Spinal cord (tissue), 10 donors: ENCODE measurements at places on chromosomes 3 and 15.

DNA sequence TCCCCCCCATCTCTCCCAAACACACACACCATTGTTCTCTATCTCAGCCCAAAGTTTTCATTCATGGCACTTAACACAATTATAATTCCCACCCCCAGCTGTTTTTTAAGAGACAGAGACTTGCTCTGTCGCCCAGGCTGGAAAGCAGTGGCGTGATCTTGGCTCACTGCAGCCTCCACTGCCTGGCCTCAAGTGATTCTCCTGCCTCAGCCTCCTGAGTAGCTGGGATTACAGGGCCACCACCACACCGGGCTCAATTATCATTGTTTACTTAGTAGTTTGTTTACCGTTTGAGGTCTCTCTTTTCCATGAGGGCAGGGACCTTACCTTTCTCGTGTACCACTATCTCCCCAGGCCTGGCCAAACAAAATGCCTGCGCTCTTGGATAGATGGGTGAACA lies 79.8 kb upstream of the RAD18 start:
- DNase-seq, result no peak

DNA sequence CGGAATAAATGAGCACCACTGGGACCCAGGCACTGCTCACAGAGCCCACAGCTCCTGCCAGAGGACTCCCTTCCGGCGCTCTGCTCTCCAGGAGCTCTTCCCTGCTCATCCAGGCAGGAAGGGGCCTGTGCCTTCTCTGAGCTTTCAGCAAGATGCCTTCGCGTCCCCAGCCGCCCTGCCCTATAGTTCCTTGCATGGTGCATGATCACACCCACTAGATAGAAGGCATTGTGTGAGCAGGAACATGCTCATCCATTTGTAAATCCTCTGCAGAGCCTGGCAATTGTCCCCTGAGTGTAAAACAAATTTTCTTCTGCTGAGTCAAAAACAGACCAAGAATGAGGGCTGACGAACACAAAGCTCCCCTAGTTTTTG lies 181.6 kb downstream of the MEGF11 start:
- no peak for DNase-seq

- no peak for DNase-seq
Measured at GRCh38 chr3:157163217-157163953, 3.4 kb upstream of the CCNL1 start.

GRCh38 chr15:45759936-45760335 lies 125.1 kb downstream of the SQOR start:
- no peak for DNase-seq

DNA sequence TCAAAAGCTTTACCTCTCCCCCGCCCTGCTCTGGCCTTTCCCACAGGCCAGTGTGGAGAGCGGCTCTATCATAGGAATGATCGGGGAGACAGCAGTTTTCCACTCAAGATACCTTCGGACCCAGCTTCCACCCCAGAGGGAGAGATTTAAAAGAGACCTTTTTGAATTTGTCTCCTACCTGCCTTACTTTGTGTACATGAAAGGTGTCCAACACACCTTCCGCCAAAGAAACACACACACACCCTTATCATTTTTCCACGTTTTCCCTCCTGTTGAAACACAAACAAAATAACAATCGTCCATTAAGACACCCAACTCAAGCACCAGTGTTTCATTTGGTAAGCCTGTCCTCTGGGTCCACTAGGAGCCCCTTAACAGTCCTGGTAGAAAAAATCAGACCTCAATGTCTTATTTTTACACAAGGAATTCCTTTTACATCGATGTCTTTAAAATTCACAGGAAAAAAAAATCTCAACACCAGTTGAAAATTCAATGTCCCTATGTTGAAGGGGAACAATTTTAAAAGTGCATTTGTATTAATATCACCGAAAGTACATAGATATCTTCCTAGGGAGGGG lies 4.0 kb downstream of the HES1 start:
- DNase-seq, result no peak

GRCh38 chr15:40937762-40938535 lies 8.8 kb downstream of the DLL4 start:
- DNase-seq, result no peak

DNA sequence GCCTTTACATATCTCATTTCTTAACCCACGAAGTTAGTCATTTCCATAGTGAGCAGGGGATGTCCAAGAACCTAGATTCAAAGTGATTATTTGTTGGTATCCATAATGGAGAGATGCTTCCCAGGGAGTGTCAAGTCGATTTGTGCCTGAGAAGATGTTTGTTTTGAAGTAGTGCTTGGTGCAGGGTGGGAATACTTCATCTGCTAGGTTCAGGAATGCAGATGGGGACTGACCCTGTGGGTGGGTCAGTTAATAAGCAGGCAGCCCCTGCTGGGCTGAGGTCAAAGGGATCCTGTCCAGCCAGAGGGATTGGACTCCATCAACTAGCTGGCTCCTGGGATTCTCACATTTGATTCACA lies 44.1 kb upstream of the VILL start:
- no peak for DNase-seq

DNA sequence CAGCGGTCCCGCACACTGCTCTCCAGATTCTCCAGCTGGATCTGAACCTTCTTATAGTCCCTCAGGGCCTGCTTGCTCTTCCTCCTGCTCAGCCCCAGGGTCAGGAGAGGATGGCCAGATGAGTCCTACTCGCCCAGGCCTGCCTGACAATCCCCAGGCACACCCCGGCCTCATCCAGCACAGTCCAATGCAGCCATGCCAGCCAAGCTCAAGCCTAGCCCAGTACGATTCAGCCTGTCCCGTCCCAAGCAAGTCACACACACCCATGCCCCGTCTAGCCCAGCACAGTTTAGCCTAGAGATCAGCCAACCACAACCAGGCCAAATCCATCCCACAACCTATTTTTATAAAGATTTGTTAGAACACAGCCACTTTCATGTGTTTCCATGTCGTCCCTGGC lies 16.8 kb downstream of the PLXNB1 start:
- DNase-seq, result no peak

- no peak for DNase-seq
Measured at GRCh38 chr3:30248423-30248822, 358.0 kb upstream of the TGFBR2 start.

- no peak for DNase-seq
Measured at GRCh38 chr15:31023841-31024240, 32.4 kb upstream of the MTMR10 start.

GRCh38 chr3:30702828-30703397 lies 96.5 kb downstream of the TGFBR2 start:
- no peak for DNase-seq

DNA sequence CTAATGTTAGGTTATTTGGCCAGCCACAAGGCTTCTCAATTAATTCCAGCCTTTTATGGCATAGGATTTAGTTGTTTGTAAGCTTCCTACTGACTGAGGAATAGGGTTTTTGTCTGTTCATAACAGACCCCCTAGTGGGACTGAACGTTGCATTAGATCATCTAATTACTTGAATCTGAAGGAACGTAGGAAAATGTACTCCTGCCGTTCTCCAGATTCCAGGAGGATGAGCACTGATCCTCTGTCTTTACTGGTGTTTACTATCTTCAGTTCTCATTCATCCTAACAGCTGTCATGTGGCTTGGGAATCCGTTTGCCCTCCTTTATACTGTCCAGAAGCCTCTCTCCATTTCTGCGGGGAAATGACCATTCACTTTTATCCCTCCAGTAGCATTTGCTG lies 52.7 kb downstream of the RAD54L2 start:
- DNase-seq, result no peak

GRCh38 chr3:77001062-77001701 lies 38.7 kb upstream of the ROBO2 start:
- DNase-seq, result no peak

DNA sequence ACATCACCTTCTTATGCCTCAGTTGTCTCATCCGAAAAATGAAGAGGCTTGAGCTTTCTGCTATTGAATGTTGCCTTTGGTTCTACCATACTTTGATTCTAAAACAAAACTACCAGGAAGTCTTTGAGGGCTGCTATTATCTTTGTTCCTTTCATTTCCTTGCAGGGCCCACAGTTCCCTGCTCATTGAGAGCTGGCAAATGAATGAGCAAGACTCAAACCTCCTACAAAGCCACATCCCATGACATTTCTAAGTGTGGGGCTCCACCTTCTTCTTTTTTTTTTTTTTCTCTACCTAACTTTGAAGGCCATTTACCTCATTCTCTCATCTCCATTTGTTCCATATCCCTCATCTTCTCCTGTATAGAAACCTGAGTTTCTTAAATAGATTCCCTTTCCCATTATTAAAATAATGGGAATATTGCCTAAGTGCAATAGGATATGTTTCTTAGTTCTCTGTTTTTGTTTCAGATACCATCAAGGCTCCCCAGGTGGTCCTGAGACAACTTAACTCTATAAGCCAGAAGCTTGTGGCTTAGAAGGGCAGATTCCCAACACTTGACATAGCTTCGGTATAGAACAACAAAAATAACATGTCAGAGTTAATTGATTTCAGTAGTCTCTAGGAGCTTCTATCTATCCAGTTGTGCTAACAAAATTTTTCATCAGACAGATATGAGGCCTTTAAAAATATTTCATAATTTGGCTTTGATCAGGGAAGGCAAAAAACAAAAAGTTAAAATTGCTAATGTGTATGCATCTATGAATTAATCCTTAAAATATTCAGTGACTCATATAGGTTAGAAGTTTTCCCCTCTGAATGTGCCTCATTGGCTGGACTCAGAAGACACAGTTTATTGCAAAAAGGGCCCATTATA lies 951.6 kb downstream of the TUSC7 start:
- DNase-seq, result no peak

DNA sequence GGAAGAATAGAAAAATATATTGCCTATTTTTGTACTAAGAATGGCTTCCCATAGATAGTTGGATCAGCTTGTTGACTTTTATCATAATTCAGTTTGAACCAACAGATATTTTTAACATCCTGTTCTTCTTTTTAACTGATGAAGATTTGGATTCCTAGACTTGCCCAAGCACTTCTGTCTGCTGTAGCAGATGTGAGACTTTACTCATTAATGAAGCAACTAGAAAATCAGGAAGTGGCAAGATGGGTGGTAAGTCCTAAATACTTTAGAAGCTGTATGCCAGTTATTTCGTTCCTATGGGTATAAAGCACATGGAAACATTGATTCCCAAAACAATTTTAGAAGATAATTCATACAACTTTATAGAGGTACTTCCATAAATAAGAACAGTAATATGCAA lies 8.4 kb downstream of the PIGB start:
- no peak for DNase-seq

GRCh38 chr3:16496008-16496407 lies 17.5 kb downstream of the RFTN1 start:
- DNase-seq, result no peak

- no peak for DNase-seq
Measured at GRCh38 chr3:64318001-64318400, 92.7 kb upstream of the PRICKLE2 start.

- DNase-seq, result no peak
Measured at GRCh38 chr3:46284981-46285683, 42.9 kb downstream of the CCR3 start.

GRCh38 chr15:69515926-69516325 lies 63.3 kb downstream of the RPLP1 start:
- DNase-seq, result no peak
